ENCODE measurements at places on chromosomes 6 and 20.

GRCh38 chr6:20998748-20999448 lies 464.6 kb downstream of the CDKAL1 start:
- no peak for DNase-seq

- DNase-seq = no peak
Observed at GRCh38 chr20:61803416-61803914, 262.2 kb downstream of the TAF4 start.

DNA sequence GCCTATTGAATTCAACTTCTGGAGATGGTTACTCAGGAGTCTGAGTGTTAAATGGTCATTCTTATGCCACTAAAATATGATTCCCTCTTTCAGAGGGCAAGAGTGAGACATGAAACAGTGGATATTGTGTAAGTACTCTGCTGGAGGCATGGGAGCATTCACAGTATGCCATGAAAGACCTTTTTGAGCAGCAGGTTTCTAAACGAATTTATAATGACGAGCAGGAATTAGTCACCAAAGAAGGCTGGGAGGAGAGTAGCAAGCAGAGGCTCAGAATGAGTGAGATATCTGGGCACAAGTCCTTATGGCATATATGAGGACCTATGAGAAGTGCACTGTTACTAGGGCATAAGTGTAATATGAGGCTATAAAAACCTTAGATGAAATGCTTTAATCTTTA lies 10.9 kb upstream of the MYB start:
- no peak for DNase-seq

GRCh38 chr6:48985025-48985424 lies 478.0 kb downstream of the MMUT start:
- DNase-seq = no peak

GRCh38 chr6:88166493-88167351 lies 575 bp upstream of the CNR1 start:
- DNase-seq = peak; percentile 1

DNA sequence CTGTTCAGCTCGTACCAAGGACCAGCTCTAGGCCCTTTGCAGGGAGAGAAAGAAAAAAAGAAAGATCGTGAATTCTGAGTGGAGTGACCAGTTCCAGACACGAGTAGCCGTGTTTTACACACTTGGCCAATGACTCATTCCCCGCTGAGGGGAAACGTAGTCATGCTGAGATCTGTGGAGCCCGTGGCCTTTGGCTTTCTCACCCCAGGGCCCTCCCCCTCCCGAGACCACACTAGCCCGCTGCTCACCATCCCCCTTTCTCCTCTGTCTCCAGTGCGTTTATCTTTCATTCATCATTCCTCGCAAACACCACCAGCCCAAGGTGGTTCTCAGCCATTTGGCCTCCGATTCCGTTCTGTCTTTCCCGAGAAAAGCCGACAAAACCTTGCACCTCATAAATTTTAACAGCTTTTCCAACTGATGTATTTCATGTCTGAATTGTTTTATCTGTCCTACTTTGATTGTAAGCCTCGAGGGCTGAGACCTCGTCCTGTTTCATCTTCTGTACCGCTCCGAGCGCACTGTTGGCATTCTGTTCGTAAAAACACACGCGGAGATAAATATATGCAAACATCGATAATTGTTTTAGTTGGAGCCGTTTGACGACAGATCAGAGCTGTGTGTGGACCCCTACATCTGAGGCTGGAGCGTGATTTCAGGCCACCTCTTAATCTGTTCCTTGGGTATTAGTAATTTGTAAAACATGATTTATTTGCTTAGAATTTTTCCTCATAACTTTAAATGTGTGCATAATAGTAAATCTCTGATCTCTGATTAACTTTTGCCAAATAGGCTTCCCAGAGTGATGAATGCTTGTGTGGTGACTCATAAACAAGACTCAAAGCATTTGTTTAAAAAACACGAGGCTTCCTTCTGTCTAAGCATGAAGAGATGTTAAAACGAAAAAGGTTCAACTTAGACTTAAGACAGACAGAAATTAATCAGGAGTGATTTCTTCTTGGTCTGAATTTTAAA lies 336.6 kb downstream of the CDH4 start:
- DNase-seq = no peak

- no peak for DNase-seq
Observed at GRCh38 chr20:41870869-41871462, 252.8 kb upstream of the CHD6 start.

GRCh38 chr6:160102399-160102798 lies 19.2 kb upstream of the SLC22A1 start:
- no peak for DNase-seq

DNA sequence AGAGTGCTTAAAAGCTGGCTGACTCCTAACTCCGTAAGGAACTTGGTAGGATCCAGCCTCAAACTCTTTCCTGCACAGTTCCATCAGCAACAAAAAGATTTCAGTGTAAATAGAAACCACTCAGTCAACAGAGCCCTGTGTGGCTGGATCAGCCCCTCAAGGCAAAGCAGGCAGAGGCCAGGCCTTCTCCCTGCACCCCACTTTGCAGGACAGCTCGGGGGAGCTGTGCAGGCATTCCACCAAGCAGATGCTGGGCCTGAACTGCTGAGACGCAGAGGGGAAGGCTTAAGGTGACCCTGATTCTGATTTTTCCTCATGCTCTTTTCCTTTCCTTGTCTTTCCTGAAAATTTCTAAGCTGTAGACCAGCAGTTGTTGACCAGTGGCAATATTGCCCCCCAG lies 91.5 kb downstream of the NFATC2 start:
- no peak for DNase-seq

GRCh38 chr6:12602951-12603672 lies 113.5 kb upstream of the PHACTR1 start:
- no peak for DNase-seq

DNA sequence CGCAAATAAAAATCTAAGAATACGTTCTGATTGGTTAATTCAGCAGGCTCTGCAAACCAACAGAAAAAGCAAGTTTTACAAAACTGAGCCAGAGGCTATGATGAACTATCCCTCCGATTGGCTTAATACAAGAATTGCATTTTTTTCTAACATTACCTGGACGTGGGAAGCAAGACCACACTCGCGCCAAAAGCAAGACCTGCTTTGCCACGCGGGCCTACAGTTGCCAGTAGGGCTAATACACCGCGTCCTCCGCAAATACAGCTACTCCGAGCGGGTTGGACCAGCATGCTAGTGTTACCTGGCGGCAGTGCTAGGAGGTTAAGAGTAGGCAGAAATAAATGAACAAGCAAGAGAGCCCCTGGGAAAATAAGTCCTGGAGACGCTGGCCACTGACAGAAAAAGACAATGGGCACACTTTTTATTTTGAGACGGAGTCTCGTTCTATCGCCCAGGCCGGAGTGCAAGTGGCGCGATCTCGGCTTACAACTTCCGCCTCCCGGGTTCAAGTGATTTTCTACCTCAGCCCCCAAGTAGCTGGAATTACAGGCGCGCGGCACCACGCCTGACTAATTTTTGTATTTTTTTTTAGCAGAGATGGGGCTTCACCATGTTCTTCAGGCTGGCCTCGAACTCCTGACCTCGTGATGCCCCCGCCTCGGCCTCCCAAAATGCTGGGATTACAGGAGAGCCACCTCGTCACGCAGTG lies 131.9 kb upstream of the BTN3A2 start:
- DNase-seq = peak; percentile 81

DNA sequence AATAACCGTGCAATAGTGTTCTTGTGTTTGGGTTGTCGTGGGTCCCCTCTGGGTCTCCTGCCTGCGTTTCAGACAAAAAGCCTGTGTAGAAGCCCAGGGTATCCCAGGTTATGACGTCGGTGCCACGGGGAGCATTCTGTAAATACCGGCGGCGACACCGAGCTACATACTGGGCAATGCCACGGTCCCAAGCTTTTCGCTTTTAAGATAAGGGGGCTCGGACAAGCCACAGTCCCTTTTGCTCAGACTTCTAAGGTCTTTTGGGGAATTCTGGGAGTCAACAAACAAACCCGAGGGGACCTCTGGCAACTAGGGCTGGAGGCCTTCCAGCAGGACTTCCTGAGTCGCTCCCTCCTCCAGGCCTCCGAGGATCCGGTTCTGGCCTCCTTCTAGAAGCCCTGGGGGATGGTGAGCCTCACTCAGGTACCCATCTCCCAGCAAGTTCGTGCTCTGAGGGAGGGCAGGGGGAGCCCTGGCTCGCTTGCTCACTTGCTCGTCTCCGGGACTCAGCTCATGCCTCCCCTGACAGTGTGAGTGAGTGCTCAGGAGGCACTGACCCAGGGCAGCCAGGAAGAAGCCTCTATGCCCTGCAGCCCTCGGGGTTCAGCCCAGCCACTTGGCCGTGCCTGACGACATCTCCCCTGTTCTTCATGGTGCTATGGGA lies 62.4 kb upstream of the MRPS10 start:
- no peak for DNase-seq

DNA sequence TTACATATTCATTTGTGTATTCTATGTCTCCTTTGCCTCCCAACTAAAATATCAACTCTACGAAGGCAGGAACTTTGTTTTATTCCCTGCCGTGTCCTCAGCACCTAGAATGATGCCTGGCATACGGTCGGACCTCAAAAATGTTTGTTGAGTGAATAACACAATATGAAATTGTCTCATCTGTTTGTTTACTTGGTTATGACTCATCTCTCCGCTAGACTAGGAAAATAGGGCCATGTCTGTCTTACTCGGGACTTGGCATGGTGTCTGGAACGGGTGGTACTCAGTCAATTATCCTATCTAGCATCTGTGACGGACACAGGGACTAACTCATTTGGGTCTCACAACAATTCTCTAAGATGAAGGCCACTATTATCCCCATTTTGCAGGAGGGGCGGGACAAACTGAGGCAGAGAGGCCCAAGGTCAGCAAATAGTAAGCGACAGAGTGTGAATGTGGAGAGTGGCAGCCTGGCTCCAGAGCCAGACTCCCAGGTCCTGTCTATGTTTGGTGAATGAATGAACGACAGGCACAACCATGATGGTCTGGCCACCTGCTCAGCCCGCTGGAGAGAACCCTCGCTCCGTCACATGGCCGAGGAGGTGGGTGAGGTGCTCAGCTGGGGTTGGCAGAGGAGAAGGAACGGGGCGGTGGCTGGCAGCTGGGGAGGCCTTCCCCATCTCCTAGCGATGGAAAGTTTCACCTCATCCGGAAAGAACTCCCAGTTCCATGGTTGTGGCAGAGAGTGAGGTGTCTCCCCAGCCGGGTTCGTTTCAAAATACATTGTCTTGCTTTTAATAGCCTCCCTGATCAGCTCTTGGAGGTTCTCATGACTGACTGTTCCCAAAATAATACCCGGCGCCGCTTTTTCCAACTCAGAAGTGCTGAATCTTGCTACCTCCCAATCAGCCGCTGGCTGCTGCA lies 27.6 kb upstream of the NFATC2 start:
- no peak for DNase-seq

DNA sequence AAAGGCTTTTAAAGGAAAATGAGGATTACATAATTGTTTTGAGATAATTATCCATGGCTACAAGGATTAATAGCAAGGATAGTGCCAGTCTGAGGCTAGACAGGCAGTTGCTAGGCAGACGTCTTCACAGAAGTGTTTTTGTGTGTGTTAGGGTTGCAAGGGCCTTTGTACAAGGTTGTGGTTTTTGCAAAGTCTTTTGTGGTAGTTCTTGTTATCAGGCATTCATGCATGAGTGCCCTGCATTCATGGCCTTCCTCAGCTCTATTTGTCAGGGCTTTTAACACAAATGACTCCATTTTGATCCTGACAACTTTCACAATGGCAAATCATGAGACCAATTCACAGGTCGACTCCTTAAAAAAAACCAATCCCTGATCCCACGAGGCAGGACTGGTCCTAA lies 68.1 kb upstream of the TXNDC5 start:
- DNase-seq = no peak

- no peak for DNase-seq
Observed at GRCh38 chr20:24690408-24690807, 221.0 kb downstream of the SYNDIG1 start.

GRCh38 chr6:83954371-83954770 lies 79.2 kb upstream of the MRAP2 start:
- no peak for DNase-seq

DNA sequence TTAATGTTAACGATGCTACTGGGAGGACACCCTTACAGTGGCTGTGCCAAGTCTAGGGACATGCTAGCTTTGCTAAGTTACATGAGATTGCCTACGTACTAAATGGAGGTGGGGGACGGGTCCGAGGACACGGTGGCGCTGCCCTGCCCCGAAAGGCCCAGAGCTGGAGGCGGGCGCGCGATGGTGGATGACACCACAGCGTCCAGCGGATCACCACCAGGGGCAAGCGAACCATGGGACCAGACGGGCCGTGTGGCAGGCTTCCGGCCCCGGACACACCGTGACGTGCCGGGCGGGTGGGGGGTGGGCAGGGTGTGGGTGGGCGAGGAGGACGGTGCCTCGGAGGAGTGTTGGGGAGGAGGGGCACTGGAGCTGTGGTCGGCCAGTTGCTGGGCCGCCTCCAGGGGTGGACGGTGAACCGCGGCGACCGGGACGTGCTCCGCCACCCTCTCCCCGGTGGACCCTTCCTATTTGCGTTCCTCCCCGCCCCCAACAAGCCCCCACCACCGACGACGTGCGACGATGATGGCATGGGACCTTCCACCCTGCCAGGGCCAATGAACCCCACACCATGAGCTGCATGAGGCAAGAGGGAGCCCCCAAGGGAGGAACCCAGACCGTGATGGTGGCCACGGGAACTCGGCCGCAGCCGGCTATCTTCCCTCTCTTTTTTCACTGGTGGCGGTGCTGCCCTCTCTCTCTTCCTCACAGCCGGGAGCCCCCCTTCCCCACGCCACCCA lies 773.3 kb upstream of the DEFB115 start:
- no peak for DNase-seq

DNA sequence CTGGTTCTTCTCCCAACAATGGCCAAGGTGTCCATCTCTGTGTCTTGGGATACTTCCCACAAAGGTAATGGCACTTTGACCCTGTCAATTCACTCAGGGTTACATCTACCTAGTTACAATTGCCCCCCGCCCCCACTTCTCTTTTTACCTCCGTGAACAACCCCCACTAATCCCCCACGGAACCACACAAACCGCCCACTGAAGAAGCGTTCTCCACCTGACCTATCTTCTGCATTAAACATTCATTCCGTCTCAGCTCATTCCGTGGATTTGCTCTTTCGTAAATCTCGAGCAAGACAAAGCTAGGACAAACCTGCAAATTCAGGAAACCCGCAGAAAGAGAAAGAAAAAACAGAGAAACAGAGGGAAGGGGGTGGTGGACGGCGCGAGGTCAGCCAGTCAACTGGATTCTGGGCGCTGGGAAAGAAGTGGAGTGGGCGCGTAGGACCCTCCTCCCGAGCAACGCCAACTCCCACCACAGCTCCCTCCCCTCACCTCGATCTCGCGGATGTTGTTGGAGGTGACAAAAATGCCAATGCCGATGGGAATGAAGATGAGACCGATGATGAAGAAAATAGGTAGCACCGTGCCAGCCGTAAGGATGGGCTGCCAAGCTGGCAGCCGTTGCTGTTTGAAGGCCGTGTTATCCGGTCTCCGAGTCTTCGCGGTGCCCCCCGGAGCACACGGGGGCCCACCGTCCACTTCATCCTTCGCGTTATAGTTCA lies 523 bp downstream of the TMEM30A start:
- peak; percentile 2 for DNase-seq

- no peak for DNase-seq
Observed at GRCh38 chr6:145262771-145263170, 472.5 kb downstream of the EPM2A start.

- DNase-seq = no peak
Observed at GRCh38 chr20:32621071-32621890, 36.1 kb upstream of the NOL4L start.

Data from CD4-positive, CD25-positive, alpha-beta regulatory T cell (primary cell).